ENCODE measurements at places on chromosomes 1 and 21. TPM values are rescaled to one million over a fixed set of nuclear protein-coding genes. Genes with fewer than 3 reads are reported as not detected.

DNA sequence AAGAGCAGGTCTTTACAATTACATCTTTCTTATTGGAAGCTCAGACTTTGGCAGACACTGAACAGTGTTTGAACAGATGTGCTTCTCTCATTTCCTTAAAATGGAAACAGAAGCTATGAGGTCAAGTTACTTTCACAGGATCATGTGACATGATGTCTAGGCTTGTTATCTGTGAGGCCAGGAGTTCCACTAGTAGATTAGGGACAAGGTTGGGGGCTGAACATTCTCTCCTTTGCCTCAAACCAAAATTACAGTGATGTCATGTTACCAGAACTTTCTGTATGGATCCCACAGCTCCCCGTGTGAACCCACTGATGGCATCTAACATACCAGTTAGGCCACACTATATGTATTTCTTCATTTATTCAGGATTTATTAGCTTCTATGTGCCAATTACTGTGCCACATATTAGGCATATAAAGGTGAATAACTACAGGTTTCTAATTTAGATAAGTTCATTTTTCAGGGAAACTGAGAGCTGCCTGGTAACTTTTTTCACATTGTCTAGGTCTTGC lies 6.0 kb downstream of the DYNLT5 start:
- peaks cover 18% of the 10 kb centered on the region for H3K27me3 ChIP-seq
- DNase-seq = no peak
- H3K4me1 ChIP-seq = no peaks in the 10 kb centered on the region
- H3K36me3 ChIP-seq = no peaks in the 10 kb centered on the region

DNA sequence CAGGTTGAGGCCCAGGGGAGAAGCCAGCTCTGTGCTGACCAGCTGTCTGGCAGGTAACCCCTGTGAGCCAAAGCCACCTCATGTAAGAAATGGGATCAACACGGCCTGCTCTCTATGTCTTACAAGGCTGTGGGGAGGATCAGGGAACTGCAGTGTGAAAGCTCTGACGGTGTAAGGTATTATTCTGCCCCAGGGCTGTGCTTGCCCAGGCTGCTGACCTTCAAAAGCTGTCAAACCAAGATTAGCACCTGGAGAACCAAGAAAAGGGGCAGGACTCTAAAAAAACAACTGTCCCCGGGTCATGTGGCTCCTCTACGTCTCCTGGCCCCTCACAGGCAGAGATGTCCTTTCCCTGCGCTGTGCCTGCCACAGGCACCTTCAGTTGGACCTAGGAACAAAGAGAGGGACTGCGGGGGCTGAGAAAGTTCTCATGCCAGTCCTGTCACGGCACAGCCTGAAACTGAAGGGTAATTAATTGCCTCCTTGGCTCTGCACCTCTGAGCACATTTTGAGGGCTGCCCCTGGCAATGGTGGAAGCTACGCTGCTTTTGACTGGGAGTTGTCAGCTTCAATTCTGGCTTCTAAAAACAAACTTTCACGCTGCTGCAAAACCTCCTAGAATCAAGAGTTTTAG lies 77.6 kb downstream of the PGBD5 start:
- DNase-seq = no peak
- H3K27me3 ChIP-seq = no peaks in the 10 kb centered on the region

GRCh38 chr1:153538315-153538821 lies 2.4 kb downstream of the S100A5 start:
- no peaks in the 10 kb centered on the region for H3K27me3 ChIP-seq
- peaks cover 14% of the 10 kb centered on the region for H3K36me3 ChIP-seq
- H3K4me3 ChIP-seq = no peak overlapping the region
- H3K4me1 ChIP-seq = peaks cover 75% of the 10 kb centered on the region

FAAH gene
- 7.3 TPM for total RNA-seq

DNA sequence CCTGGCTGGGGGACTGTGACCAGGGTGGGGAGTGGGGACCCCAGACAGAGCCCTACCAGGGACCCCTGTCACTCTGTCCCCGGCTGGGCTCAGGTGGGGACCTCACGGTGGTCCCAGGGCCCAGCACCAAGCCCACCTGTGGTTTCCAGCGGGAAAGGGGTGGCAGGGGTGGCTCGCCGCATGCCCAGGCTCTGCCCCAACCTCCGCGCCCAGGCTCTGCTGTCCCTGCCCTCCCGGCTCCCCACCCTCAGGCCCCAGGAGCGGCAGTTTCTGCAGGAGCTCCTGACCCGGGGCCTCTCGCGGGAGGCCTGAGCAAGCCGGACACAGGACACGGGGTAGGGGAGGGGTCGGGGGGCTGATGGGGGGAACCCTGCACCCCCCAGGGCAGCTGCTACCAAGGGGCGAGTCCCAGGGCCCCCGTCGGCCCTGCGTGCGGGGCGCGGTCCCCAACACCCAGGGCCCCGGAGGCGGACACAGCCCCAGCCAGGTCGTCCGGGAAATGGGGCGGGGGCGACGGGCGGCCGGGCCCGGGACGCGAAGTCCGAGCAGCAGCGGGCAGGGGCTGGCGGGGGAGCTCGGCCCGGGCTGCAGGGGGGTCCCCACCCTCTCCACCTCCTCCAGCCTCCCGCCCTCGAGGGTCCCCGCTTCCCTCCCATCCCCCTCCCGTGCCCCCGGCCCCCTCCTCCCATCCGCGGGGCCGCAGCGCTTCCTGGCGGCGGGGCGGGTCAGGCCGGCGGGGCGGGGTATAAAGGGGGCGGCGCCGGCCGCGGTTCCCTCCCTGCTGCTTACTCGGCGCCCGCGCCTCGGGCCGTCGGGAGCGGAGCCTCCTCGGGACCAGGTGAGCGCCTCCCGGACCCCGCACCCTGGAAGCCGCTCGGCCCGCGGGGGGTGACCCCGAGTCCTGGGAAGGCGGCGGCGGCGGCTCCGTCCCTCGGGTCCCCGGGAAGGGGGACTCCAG lies at the start of gene COL6A2:
Gene COL6A2 (plus strand): TSS at position 777 of the 958 bp plus-strand sequence.
- peak; percentile 28 for DNase-seq
- H3K4me3 ChIP-seq = no peak within 1 kb of the TSS
- H3K36me3 ChIP-seq = no peaks in the 10 kb centered on the region
- no peak within 1 kb of the TSS for H3K27ac ChIP-seq
- peaks cover 8% of the 10 kb centered on the region for H3K4me1 ChIP-seq
- peaks cover 17% of the 10 kb centered on the region for H3K27me3 ChIP-seq

DNA sequence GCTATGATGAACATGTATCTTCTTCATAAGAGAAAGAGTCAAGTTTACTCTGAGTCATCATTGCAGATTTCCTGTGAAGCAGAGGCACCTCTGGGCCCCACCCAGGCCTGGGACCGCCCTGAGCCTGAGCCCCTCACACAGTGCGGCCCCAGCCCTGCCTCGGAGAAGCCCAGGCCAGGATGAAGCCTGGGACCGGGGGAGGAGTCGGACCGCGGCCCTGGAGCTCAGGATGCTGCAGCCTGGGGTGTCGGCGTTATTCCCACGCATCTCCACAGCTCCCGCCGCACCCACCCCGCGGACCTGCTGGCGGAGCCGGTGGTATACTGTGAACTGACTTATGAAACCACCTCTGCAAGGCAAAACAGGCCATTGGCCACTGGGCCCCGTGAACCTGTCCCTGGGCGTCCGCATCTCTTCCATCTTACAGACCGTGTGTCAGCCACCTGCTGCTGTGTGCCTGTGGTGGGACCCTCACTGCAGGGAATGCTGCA lies 2.4 kb upstream of the COL6A1 start:
- no peak overlapping the region for H3K4me3 ChIP-seq
- H3K36me3 ChIP-seq = no peaks in the 10 kb centered on the region

DNA sequence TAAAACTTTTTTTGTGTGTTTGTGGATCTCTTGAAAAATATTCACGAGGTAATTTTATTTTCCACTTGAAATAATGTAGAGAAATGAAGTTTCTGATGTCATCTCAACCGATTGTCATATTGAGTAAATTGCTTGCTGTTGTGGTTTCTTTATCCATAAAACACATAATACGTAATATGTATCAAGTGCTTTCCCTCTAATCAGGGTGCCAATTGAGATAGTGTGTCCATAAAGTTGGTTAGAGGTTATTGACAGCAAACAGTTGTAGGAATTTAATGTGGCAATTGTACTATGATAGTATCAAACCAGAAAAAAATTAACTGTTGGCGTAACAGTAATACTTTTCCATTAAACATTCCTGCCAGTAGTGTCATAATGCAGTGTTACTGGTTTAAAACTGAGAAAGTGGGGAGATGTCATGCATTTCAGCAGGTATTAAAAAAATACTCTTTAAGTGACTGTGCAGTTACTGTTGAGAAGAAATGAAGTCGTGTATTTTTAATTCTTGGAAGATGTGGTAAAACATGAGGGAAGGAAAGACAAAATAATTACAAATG lies 38.3 kb downstream of the USP25 start:
- DNase-seq = no peak
- peaks cover 4% of the 10 kb centered on the region for H3K4me1 ChIP-seq
- H3K27ac ChIP-seq = no peak overlapping the region
- peaks cover 33% of the 10 kb centered on the region for H3K36me3 ChIP-seq
- H3K4me3 ChIP-seq = no peak overlapping the region

LORICRIN gene
- total RNA-seq = not detected

DNA sequence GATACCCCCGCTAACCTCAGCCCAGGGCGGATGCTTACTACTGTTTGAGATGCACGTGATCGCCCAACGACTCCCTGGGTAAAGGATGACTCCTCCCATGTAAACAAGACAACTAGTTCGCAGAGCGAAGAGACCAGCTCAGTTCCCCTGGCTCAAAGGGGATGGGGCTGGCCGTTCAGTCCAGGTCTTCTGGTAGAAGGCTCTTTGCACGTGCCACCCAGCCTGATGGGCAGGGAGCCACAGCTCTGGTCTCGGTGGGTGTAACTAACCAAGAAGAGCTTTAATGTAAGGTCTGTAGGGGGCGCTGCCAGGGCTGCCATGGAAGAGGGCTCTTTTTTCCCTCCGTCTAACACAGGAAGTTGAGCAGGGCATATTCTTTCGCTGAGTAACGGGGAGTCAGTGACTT lies 49.4 kb upstream of the PARP1 start:
- peaks cover 7% of the 10 kb centered on the region for H3K4me1 ChIP-seq
- H3K27ac ChIP-seq = peak overlapping the region; percentile 6
- no peaks in the 10 kb centered on the region for H3K36me3 ChIP-seq
- H3K27me3 ChIP-seq = peaks cover 5% of the 10 kb centered on the region

TEX38 gene
- total RNA-seq = not detected

DNA sequence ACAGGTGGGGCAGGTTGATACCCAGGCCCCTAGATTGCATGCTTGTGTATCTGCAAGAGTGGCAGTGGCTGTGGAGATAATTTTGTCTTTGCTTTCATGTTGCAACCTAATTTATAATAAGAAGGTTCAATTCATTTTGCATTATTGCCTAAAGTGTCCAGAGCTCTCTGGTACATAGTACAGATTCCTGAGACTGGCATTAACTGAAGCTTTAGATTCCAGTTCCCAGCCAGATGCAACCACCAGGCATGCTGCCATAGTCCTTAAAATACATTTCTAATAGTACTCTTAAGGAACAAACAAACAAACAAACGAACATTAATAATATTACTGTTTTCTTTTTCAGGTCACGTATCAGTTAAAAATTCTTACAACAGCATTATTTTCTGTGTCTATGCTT lies 36.9 kb downstream of the SLC35A3 start:
- H3K4me3 ChIP-seq = no peak overlapping the region
- no peak overlapping the region for H3K27ac ChIP-seq
- peaks cover 33% of the 10 kb centered on the region for H3K36me3 ChIP-seq
- no peak for DNase-seq
- H3K4me1 ChIP-seq = no peaks in the 10 kb centered on the region

RGS7 gene
- not detected for total RNA-seq

DNA sequence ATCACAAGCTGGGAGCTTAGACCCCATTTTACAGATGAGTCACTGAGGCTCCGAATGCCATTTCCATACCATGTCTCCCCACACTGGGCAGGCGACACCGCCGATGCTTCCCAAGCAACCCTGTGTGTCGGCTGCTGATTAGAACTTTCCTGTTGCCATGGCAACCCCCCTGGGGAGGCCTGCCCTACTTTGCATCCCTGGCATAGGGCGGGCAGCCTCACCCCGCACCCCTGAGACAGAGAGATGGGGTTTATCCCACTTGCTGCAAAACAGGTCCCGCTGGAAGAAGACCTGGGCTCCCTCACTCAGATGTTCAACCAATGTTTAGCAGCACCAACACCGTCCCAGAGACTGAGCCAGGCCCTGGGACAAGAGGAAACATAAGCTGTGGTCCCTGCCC lies 81.5 kb downstream of the CAMK2N1 start:
- no peak overlapping the region for H3K4me3 ChIP-seq
- H3K4me1 ChIP-seq = no peaks in the 10 kb centered on the region
- peaks cover 8% of the 10 kb centered on the region for H3K27me3 ChIP-seq
- H3K27ac ChIP-seq = no peak overlapping the region

GRCh38 chr1:40556121-40556520 lies 24.7 kb downstream of the ZNF684 start:
- H3K4me3 ChIP-seq = no peak overlapping the region
- H3K4me1 ChIP-seq = no peaks in the 10 kb centered on the region
- no peak for DNase-seq
- H3K27ac ChIP-seq = no peak overlapping the region
- H3K36me3 ChIP-seq = no peaks in the 10 kb centered on the region

All from CD4-positive, CD25-positive, alpha-beta regulatory T cell (primary cell).